ENCODE measurements at places on chromosomes 11 and 22.

DNA sequence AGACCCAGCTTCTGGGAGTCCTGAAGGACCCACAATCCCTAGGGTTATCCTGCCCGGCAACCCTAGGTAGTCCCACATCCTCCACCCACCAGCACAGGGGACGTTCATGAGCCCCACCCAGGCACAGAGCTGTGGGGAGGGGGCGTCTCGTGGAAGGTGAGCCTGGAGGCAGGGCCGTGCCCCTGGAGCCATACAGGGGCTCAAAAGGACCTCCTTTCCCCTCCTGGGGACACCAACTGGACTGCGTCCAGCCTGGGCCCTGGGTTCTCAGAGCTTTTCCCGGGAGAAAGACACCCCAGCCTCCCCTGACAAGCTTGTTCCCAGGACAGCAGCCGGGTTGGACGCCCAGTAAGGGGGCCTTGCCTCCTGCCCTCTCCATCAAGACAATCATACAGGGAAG, 78.4 kb downstream of the BRD1 start:
- DNase-seq, result no peak

GRCh38 chr11:70522593-70523311, 124.4 kb downstream of the CTTN start:
- peak; percentile 88 for DNase-seq

DNA sequence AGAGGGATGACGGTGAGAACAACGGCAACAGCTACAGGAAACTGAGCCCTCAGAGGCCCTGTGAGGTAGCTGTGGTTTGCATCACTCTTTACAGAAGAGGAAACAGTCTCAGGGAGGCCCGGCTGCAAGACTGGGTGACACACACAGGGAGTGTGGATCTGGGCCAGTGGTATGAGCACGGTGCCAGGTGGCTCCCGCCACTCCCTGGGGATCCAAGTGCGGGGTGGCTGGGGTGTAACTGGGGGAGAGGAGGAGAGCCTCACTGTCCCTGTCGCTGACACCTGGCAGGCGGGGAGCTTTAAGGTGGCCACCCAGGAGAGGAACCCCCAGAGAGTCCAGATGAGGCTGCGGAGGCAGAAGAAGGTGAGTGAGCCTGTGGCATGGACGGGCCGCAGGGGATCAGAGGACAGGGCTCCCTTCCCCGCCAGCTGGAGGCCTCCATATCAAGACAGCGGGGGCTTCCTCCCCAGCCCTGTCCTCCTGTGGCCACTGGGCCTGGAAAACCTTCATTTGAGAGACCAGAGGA, 5.6 kb downstream of the RGL4 start:
- no peak for DNase-seq

DNA sequence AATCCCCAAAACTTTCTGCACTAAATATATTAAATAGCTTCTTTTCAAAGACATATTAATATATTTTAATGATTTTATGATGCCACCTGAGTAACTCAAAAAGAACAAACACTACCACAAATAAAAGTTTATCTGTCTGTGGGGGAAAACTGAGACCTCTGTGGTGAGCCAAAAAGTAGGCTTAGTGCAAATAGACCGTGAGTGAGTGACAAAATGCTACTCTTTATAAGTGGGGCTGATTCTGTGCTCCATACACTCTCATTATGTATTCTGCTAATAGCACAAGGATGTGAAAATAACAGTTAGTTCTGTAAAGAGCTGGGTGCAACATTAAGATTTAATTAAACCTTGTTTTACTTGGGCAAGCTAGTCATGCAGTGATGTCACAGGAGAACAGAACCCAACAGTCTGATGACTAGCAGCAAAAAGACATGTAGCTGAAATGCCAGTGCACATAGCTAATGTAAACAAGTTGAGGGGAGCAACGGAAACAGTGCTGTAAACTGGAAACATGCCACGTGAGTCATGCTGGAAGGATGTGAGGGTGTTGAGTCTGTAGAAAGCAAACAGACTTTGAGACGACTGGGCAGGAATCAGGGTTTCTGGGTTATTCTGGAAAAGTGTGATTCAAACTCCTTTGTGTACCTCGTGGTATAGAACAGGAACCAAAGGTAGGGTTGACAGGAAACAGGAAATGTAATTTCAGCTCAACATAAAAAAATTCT, 1130.4 kb downstream of the LRRC4C start:
- peak; percentile 16 for DNase-seq

DNA sequence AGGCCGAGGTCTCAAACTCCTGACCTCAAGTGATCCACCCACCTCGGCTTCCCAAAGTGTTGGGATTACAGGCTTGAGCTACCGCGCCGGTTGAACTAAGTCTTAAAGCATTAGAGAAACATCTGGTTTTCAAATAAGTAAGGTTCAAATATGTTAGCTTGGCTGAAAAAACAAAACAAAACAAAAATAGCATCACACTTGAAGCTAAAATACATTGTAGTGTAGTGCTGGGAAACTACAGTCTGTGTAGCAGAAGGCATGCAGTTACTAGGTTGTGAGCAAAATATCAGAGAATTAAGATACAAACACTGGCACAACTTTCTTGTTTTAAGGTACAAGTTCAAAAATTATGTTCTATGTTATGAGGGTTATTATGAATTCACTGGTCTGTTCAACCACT, 224.8 kb upstream of the CHORDC1 start:
- DNase-seq, result no peak

GRCh38 chr11:86588566-86589090, 83.8 kb downstream of the ME3 start:
- DNase-seq, result peak; percentile 44

- DNase-seq, result no peak
These were observed 145.0 kb upstream of the ARHGAP20 start for GRCh38 chr11:110856996-110857812.

DNA sequence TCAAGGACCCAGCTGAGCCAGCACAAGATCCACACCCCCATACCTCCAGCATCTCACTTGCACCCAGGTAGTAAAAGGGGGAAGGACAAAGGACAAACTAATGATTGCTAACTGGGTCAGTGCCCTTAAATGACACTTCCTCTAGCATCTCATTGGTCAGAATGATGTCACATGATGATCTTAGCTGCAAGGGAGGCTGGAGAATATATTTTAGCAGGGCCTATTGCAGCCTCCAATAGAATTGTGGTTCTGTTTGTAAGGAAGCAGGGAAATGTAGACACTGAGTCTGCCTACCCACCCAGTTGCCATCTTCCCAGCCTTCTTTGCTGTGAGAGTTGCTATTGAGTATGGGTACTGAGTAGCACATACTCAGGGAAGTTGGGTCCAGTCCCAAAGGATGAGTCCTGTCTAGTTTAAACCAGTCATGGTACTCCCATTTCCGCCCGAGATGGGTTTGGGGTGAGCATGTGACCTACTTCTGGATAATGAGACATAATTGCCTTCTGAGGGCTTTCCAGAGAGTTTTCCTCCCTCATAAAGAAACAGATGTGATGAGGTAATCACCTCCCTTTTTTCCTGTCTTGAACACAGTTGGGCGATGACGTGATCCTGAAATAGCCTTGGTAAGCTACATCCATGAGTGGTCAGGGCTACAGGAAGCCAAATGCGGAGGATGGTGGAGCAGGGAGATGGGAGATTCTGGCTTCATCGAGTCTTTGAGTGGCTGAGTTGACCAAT, 5.5 kb upstream of the DNAL4 start:
- no peak for DNase-seq

DNA sequence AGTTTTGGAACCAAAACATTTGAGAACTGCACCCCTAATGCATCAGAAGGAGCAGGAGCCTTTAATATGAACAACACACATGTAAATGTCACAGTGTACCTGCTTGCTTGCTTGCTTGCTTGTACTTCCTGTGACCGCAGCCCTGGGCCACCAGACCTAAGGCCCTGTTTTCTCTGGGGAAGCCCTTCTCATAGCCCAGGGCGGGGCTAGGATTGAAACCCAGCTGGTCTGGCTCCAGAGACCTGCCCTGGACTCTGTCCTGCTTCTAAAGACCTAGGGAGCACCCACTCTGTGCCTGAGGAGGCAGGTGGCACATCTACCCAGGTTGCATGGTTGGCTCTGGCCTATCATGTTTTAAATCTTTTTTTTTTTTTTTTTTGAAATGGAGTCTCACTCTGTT, 7.6 kb upstream of the MCM5 start:
- no peak for DNase-seq

DNA sequence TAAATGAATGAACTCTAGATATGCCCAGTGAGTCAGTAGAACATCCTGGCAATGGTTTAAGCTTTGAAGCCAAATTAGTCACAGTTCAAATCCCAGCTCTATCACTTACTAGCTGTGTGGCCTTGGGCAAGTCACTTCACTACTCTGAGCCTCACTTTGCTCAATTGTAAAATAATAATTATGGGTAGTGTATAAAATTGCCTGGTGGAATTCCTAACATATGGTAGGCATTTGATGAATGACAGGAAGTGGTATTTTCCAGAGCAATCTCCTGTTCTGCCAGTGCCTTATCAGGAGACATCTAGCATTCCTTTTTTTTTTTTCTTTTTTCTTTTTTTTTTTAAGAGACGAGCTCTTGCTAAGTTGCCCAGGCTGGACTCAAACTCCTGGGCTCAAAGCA, 13.0 kb downstream of the SCN4B start:
- DNase-seq, result no peak

DNA sequence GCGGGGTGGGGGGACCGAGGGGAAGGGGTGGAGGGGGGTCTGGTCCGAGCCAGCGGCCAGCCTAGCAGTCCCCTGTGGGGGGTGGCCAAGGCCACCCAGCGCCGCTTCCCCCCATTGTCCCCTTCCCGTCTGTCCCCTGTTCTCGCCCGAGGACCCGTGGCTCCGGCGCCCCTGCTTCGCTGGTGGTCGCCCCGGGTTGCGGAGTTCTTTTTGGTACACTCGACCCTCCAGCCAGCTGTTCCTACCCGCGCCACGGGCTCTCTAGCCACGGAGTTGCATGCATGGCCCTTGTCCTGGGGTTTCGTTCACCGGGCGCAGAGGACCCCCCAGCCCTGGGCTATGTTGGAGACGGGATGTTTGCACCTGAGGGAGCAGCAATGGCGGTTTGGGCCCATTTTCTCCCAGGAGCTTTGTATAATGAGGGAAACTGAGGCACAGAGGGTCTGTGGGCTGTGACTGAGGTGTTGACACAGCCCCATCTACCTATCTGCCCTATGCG, 489 bp downstream of the RNF214 start:
- DNase-seq, result no peak

DNA sequence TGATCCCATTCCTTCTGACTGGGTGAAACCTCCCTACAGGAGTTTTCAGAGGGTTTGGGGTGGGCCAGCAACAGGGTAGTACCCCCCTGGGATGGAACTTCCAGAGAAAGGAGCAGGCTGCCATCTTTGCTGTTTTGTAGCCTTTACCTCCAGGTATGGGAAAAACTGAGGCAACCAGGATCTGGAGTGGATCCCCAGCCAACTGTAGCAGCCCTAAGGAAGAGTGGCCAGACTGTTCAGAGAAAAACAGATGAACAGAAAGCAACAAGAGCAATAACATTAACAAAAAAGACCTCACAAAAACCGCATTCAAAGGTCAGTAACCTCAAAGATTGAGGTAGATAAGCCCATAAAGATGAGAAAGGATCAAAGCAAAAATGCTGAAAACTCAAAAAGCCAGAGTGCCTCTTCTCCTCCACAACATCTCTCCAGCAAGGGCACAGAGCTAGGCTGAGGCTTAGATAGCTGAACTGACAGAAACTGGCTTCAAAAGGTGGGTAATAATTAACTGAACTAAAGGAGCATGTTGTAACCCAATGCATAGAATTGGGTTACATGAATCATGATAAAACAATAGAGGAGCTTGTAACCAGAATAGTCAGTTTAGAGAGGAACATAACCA, 1288.6 kb upstream of the CNTN5 start:
- DNase-seq, result no peak

DNA sequence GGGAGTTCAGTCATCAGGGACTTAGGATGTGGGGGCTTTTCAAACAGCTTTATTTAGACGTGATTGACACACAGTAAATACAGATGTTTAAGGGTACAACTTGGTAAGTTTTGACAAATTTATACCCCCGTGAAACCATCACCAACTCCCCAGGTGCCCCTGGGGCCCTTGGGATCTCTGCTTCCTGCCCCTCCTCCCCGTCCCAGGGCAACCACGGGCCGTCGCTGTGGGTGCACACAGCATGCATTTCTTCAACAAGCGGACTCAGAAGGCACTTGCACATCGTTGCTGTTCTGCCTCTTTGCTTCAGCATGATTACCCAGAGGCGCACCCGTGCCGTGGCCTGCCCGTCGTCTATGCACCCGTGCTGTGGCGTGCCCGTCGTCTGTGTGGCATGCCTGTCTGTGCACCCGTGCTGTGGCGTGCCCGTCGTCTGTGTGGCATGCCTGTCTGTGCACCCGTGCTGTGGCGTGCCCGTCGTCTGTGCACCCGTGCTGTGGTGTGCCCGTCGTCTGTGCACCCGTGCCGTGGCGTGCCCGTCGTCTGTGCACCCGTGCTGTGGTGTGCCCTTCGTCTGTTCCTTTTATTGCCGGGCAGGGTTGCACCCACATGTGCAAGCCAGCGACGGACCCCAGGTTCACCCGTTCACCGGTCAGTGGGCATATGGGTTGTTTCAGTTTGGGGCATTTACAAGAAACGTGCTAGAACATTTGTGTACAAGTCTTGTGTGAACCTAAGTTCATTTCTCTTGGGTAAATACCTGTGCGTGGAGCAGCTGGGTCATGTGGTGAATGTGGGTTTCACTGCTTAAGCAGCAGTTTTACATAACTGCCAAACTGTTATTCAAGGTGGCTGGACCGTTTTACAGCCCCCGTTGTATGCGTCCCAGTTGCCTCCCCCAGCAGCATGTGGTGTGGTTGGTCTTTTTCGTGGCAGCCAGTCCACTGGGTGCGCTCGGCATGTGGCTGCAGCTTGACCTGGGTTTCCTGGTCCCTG, 8.3 kb downstream of the CD81 start:
- no peak for DNase-seq

DNA sequence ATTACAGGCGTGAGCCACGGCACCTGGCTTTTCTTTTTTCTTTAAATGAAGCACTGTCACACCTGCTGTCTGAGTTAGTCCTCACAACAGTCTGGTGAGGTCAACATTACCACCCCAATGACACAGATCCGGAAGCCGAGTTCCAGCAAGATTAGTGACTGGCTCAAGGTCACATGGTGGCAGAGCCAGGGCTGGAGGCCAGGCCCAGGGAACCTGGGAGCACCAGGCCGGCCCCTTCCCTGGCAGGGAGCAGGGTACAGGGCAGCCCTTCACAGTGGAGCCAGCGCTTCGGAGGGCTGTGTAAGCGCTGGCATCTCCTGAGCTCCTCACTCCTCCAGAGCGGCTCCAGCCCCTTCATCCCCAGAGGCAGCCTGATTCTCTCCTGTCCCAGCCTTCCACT, 118.7 kb downstream of the ST3GAL4 start:
- no peak for DNase-seq

DNA sequence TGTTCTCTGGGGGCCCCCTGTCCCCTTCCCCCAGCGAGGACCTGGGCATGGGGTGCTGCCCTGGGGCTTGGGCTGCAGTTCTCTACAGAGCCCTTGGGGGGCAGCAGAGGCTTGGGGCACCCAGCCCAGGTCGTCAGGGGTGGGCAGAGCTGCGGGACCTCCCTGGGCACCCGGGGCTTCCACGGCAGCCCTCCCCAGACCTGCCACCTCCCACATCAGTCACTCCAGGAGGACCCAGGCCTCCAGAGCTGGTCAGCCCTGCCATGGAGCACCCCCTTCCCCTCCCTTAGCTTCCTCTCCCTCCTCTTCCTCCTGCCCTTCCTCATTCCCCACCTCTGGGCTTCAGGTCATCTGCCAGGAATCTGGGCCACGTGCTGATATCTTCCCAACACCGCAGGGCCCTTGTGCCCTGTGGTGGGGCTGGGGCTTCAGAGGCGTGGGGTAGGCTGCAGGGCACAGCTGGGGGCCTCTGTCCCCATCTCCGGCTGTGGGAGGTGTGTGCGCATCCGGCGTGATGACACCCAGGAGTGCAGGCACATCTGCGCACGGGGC, 5.8 kb downstream of the TSPAN4 start:
- no peak for DNase-seq

GRCh38 chr11:45968901-45969300, 46.4 kb downstream of the LARGE2 start:
- DNase-seq, result no peak
